ENCODE measurements at places on chromosomes 6 and 20.

DNA sequence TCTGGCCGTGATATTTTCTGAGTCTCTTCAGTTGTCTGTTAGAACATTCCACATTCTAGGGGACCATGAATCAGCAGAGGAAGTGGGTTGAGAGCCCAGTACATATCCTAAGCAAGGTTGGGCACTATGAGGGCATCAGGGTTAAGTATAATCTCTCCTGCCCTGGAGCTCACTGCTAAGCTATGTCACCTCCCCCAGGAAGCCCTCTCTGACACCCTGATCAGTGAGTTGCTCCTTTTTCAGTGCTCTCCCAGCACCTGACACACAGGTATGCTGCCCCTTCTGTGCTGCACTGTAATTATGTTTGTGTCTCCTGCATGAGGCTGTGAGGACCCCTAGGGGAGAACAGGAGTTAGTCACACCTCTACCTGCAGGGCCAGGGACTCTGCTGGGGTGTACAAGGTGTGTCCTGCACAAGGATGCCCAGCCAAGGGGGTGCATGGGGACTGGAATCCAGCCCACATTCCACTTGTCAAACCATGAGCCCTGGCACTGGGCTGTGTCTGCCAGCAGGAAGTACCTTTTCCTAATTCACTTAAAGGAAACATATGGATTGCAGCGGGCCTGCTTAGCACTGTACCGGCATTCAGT lies 3.9 kb downstream of the RAB44 start:
- no peak for DNase-seq

DNA sequence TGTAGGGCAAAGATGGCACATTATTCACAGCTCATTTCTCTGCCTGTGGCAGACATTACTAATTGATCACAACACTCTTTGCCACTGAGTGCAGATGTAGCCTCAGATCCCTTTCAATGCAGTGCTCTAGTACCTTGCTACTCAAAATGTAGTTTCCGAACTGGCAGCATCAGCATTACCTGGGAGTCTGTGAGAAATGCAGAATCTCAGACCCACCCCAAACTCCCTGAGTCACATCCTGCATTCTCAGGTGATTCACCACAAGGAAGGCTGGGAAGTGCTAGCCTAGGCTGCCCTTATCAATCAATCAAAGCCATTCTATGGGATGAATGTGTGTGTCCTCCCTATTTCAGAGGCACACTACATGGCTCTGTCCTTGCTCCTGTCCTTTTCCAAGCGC lies 58.5 kb downstream of the PCNA start:
- no peak for DNase-seq

GRCh38 chr6:137095651-137096238 lies 51.0 kb upstream of the IL20RA start:
- no peak for DNase-seq

GRCh38 chr6:144969154-144969553 lies 684.0 kb downstream of the UTRN start:
- DNase-seq = no peak

DNA sequence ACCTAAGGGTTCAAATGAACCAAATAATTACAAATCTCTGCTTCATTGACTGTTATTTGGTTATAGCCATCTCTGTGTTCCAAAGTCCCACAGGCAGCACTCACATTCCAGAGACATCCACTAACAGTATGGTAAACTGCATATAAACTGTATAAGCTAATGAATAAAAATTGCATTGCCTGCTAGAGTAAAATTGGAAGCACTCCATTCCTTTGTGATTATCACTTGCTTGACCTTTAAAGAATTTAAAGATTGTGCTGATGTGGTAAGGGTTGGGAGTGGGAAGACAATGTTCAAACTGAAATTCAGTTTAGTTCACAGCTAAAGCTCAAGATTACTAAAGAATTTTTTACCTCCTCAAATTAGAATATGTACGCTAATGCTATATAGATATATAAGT lies 31.0 kb upstream of the OSTM1 start:
- no peak for DNase-seq

- DNase-seq = no peak
These were observed 8.2 kb upstream of the PYGB start for GRCh38 chr20:25239387-25240370.

DNA sequence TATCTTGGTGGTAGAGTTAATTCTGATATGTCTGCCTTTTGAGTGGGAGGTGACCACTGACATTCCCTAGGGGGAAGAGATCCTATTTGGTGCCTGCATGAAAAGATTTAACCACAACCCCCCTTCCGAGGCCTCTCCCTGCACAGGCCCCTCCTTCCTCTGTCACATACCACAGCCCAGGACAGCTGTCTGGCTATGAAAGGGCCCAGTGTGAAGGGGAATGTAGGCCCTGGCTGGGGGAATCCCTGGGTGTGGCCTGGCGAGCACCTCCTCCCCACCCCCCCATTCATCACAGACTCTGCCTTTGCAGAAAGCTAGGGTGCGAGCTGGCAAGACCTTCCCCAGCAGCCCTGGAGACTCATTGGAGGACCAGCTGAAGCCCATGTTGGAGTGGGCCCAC lies 27.4 kb upstream of the MAPRE1 start:
- DNase-seq = no peak

GRCh38 chr6:136654086-136654485 lies 103.9 kb upstream of the MAP7 start:
- DNase-seq = no peak

- no peak for DNase-seq
These were observed 132.1 kb downstream of the HUS1B start for GRCh38 chr6:524803-525202.

GRCh38 chr6:144338951-144339700 lies 54.0 kb downstream of the UTRN start:
- DNase-seq = no peak

DNA sequence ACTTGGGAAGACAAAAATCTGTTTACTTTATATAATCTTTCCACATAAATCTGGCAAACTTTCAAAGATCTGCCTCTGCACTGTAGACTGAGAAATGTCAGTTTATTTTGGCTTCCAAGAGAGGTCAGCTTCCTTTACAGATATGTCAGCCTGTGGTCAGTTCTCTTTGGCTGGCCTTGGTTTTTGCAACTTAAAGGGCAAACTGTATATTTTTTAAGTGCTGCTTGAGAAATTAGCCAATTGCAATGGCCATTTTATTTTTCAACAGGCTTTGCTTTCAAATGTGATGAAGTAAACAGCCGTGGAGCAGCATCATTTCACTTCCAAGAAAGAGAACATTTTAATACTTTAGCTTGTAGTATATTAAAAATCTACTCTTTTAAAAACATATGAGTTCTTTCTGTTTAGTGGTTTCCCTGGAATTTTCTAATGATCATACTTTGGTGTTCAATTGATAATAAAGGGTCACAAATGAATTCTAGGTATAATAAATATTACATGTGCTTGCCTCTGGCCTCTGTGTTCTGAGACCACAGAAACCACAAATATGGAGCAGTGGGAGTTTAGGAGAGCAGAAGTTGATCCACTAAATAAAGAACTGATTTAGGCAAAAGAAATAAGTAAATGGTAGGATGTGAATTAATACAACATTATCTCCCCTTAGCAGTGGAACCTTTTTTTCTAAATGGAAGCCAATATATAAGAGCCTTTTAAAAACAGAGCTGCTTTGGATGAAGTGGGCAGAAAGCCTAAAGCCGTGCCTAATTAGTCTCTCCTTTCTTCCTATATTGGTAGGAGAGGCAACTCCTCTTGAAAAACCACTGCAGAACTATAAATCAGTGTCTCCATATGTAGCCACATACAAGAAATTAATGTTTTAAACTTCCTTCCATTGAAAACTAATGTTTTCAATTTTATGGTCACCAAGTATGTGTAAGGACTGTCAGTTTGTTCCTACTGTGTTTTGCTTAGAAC lies 16.2 kb downstream of the ADGRB3 start:
- DNase-seq = no peak

DNA sequence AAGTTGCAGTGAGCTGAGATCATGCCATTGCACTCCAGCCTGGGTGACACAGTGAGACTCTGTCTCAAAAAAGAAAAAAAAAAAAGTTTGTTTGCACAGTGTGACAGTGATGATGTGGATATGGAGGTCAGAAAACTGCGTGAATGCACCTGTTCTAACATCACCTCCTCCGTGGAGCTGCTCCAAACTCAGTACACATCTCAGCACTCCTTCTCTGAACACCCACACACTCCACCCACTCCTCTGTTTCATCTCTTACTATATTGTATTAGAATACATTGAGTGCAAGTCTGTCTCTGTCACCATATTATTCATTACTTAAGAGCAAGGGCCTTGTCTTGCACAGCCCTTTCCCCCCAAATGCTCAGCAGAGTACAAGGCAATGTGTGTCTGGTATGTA lies 51.5 kb upstream of the ENPP4 start:
- DNase-seq = no peak

GRCh38 chr6:74284284-74284683 lies 588.3 kb downstream of the CD109 start:
- DNase-seq = no peak

GRCh38 chr20:37711994-37712964 lies 18.4 kb downstream of the CTNNBL1 start:
- no peak for DNase-seq

DNA sequence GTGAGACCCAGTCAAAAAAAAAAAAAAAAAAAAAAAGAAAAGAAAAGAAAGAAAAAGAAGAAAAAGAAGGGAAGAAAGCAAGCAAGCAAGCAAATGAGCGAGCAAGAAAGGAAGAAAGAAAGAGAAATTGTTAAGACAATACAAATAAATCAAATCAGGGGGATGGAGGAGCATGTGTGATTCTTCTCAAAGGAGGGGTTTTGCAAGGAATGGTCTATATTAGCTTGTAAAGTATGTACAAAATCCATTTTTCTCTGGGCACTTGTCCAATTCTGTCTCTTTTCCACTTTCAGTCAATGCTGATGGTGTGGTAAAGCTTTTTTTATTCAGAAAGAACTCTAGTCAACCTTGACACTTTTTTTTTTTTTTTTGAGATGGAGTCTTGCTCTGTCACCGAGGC lies 133.7 kb upstream of the TNFAIP3 start:
- DNase-seq = no peak

- no peak for DNase-seq
These were observed 27.9 kb downstream of the UBD start for GRCh38 chr6:29531668-29532067.

Data from amniotic stem cell (primary cell).